ENCODE measurements at places on chromosomes 6 and 20. TPM values are rescaled to one million over a fixed set of nuclear protein-coding genes. Genes with fewer than 3 reads are reported as not detected.
A peak's percentile ranks its signal among the peaks of the same experiment; 100 is the strongest.

Gene CALHM4
- total RNA-seq = not detected

Gene MKKS
- 9.4 TPM for total RNA-seq

- H3K4me3 ChIP-seq = no peak overlapping the region
- DNase-seq = peak; percentile 5
- H3K4me1 ChIP-seq = peaks cover 24% of the 10 kb centered on the region
- no peaks in the 10 kb centered on the region for H3K27me3 ChIP-seq
Measured at GRCh38 chr6:285030-285771, 7.1 kb upstream of the DUSP22 start.

DNA sequence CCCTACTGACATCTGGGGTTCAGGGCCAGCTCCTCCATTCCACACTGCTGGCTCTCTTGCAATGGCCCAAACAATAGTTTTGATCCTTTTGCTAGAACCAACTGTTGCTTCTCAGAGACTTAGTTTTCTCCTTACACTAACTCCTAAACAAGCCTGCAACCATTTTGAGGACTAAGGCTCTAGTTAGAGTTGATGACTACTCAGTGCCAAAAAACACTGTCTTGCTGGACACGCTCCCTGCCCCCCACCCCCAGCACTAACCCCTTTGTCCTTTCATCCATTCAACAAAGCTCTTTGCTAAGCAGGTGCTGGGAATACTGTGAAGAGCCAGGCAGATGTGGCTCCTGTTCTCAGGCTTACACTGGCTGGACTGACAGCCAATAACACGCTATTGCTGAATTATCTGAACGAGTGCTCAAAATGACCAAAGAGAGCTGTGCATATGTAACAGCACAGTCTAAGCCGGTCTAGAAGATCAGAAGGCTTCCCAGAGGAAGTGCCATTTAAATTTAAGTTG lies 17.6 kb downstream of the GCLC start:
- H3K4me1 ChIP-seq = peaks cover 11% of the 10 kb centered on the region
- no peaks in the 10 kb centered on the region for H3K27me3 ChIP-seq
- H3K27ac ChIP-seq = no peak overlapping the region

GRCh38 chr6:121260651-121261102 lies 73.6 kb downstream of the TBC1D32 start:
- H3K27ac ChIP-seq = no peak overlapping the region
- H3K4me3 ChIP-seq = no peak overlapping the region
- DNase-seq = no peak
- peaks cover 37% of the 10 kb centered on the region for H3K36me3 ChIP-seq
- no peaks in the 10 kb centered on the region for H3K27me3 ChIP-seq

- no peaks in the 10 kb centered on the region for H3K4me1 ChIP-seq
- no peaks in the 10 kb centered on the region for H3K36me3 ChIP-seq
- no peak overlapping the region for H3K4me3 ChIP-seq
- no peaks in the 10 kb centered on the region for H3K27me3 ChIP-seq
- no peak for DNase-seq
- no peak overlapping the region for H3K27ac ChIP-seq
Measured at GRCh38 chr6:76702187-76702586, 629.7 kb upstream of the IMPG1 start.
